Upper lobe of right lung (tissue), 1 donor: ENCODE measurements at places on chromosomes 13 and 19. TPM values are rescaled to one million over a fixed set of nuclear protein-coding genes. Genes with fewer than 3 reads are reported as not detected.

Gene CCDC159
- 39.4 TPM for total RNA-seq

Gene CEACAM7
- not detected for total RNA-seq

Gene TPT1
- total RNA-seq, result 4,924 TPM

Gene ZNF439
- total RNA-seq, result 9.4 TPM

Gene SYCN
- not detected for total RNA-seq

Gene KCTD15
- 48.7 TPM for total RNA-seq
